Stimulated activated CD4-positive, alpha-beta T cell treated with anti-CD3 and anti-CD28 coated beads, Interleukin-1b, Interleukin-23, amount 100 ng/mL, for 1 hour (primary cell): ENCODE measurements at places on chromosomes 7 and 10.

- DNase-seq: no peak
Measured at GRCh38 chr7:55248526-55248925, 116.6 kb upstream of the LANCL2 start.

DNA sequence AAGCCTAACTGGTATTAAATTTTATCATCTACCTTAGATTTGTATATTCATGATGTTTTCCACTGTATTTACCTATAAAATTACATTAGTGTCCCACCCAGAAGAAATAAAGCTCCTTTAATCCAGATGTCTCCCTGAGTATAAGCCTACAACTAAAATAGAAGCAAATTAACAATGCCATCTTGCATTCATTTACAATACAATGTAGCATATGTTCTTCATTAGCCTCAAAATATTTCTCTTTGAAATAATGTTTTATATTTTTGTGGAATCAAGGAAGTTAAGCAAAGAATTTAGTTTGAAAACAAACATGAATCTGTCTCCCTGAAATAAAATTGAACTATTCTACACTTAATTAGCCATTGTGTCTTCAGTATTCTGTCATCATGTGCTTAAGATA lies 112.3 kb downstream of the CACNA2D1 start:
- no peak for DNase-seq

DNA sequence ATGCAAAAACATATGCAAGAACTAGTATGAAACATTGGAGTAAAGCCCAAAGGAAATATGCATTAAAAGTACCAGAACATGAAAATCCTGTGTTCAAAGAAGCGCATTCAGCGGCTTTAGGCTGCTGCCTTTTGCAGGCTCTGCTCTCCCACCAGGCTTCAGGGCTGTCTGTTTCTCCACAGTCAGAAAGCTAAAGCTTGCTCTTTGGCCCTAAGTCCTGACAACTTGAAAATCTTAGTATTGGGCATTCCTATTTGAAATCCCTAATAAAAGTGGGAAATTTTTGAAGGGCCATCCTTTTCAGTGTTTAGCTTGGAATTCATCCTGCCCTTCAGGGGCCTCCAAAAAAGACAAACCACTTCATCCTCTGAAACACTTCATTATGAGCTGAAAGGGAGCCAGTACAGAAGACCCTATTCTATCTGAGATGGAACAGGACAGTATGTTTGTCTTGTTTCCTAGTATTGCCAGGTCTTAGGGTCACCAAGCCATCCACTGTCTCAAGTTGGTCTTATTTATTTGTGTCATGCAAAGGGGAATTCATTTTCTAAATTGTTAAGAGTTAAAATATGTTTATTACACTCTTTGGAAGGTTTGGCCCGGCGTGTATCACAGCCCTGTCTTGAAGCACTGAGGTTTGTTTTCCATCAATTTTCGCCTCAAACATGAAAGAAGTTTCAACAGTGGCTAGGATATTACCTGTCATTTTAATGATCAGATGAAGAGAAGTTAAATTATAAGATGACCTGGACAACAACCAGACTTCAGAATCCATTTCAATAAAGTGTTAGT lies 326.3 kb upstream of the BMPER start:
- DNase-seq: no peak

DNA sequence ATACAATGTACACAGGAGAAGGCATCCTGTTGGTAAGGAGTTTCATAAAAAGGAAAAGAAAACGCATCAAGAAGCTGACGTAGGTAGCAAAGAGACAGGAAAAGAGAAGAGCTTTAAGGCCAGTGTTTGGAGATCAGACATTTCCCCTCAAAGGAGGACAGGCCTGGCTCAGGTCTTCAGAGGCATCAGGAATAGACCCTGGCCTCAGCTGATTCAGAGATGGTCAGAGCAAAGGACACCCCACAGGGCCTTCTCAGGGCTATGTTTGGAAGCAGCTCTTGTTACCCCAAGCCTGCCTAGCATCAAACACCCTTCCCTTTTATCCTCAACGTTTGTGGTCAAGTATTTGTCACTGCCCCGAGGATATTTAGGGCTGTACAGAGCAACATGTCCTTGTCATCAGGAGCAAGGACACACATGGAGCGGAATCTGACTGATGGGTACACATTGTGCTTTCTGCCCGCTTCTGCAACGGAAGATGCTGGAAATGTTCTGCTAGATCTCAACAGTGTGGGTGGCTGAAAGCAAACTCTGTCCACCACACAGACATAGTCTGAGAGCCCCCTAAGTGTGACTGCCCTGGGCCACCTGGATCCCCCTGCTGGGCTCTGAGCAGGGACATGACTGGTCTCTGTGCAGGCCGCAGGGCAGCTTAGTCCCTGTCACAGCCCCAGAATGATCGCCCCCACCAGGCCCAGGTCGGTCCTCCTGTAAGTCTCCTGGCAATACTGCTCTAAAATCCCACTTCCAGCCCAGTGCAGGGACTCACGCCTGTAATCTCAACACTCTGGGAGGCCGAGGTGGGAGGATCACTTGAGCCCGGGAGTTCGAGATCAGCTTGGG lies 1.0 kb upstream of the ZDHHC4 start:
- DNase-seq: no peak

DNA sequence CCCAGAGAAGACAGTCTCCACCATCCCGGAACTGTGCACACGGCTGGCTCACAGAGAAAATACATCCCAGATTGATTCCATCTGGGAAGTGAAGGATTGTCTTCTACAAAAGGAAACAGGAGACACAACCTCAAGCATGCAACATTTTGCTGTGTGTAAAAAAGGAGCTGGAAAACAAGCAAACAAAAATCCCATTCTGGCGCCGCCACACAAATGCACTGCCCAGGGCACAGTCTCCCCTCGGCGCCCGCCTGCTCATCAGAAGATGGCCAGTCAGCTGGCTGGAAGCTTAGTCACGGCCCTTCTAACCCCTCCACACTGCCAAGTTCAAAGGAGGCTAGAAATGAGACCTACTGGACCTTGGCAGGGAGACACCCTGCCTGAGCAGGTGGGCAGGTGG lies 14.1 kb upstream of the CYTH3 start:
- no peak for DNase-seq

- no peak for DNase-seq
Measured at GRCh38 chr10:47253030-47253637, 46.9 kb upstream of the GDF10 start.

DNA sequence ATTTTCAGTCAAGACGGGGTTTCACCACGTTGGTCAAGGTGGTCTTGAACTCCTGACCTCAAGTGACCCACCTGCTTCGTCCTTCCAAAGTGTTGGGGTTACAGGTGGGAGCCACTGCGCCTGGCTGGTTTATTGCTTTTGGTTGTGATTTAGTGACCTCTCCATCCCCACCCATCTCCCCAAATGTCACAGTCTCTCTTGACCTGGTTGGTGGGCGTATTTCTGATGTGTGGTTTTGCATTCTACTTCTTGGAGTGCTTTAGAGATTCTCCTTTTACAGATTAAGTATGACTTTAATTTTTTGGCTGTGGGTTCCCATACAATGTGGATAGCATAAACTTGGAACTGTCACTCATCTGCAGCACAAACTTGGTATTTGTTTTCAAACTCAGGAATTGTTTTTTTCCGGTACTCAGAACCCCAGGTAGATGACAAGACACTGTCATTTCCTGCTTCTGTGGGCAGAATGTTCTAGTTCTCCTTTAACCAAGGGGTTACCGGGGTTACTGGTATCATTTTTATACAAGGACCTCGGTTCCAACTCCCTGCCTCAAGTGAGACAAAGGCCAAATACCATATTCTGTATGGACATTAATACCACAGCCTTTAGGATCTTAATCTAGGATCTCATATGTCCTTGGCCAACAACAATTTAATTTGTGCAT lies 50.5 kb downstream of the MRC1 start:
- no peak for DNase-seq

DNA sequence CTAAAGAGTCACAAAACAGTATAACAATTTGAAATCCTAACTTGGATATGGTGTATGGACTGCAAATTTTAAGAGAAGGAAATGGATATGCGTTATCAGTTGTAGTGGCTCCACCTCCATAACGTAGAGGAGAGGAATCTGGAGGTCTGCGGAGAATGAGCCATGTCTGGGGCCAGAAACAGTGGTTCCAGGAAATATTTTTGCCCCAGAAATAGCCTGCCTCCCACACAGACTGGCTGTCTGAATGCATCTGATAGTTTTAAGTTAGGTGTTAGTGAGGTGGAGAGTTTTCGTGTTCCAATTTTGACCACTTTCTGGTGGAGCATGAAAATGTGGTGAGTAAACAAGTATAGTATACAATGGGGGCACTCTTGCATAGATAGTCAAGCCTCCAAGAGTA lies 1.6 kb downstream of the PHTF2 start:
- no peak for DNase-seq

GRCh38 chr7:127794551-127794950 lies 142.6 kb downstream of the SND1 start:
- no peak for DNase-seq

DNA sequence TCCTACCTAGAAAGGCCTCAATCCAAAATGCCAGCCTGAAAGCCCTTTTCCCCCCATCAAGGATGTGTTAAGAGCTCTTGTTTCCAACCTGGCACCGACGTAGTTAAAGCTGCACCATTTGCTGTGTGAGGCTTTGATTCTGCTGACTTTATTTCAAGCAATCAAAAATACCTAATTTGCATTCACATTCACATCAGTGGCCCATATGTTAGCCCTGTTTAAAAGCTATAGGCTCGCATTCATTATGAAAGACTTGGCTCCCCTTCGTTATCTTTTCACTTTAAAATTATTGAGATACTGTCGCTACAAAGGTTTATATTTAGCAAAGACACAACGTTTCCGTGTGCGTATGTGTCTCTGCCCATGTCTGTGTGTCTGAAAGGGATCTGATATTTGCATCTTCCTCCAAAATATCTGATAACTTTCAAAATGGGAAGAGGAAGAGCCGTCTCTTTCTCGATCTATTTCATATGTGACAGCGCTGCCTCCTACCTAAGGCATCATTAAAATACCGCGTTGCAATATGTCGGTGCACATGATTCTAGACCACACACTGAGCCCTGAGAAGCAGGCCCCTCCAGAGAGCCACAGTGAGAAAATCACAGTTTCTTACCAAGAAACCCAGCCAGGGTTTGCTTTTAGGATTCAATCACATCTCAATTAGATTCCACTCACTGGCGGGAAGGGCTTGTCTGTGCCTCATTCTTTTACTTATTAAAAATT lies 57.1 kb upstream of the ITPRID1 start:
- no peak for DNase-seq

DNA sequence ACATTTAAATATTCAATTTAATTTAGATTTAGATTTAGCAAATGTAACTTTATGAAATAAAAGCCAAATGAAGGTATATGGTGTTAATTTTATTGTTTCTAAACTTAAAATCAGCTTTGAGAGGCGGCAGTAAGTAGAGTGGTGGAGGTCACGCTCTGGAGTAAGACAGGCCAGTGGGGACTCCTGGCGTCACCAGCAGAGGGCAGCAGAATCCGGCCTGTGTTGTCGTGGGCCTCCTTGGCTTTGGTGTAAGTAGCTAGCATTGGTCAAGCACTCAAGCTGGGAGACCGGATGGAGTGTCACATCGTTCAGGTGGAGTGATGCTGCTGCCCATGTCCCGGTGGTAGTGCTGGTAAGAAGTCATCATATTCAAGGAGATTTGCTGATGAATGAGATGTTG lies 98.7 kb upstream of the DNAJB6 start:
- no peak for DNase-seq

- DNase-seq: no peak
Measured at GRCh38 chr7:68420342-68421192, 1177.7 kb upstream of the AUTS2 start.

DNA sequence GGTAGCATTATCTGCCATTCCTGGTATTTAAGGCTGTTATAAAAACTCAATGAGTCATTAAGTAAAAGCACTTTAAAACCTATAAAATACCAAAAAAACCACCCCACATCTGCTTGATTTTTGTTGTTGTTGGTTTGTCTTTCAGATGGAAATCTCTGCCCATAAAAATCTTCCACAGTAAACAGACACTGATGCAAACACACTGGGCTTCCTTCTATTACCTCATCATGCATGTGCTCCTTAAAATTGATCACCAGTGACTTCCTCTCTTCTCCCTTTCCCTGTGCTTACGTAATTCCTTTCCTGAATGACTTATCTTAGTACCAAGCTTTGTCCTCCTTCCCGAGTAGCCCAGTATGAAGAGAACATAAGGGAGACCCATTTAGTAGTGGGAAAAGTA lies 167.2 kb downstream of the EVX1 start:
- DNase-seq: no peak

DNA sequence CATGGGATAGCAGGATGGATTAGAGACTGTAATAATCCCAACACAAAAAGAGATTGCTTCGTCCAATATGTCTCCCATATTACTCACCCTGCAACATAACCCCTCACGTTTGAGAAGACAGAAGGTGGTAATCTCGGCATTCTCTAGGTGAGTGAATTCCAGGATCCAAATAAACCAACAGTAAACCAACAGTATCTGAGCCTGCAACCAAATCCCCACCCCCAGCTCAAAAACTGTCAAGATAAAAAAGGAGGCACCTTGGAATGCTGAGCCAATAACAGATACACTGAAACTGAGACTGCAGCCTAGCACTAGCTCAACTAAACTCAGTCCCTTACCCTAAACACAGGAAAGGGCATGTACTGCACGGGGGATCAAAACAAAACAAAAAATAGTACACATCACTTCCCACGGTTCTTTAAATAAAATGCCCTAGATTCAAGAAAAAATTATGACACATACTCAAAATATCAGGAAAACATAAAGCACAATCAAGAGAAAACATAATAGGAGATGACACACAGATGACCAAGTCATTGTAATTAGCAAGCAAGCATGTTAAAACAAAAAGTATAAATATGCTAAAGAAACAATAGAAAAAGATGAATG lies 28.0 kb downstream of the IPMK start:
- no peak for DNase-seq

- DNase-seq: no peak
Measured at GRCh38 chr10:52780391-52781155, 8.0 kb upstream of the MBL2 start.

DNA sequence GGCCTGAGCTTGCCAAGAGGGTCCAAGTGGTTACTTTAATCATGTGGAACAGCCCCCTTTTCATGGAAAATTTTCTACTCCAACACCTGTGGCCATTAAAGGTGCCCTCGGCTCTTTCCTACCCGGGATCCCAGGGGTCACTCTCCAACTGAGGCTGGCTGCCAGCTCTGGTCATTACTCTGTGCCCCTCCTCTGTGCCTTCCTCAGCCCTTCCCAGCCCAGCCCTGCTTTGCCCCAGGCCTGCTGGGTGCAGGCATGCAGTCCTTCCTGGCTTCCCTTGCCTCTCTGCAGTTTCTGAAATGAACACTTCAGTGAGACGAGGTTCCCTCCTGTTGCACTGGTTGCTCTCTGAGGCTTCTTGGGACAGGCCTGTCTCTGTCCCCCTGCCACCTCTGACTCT lies 951.1 kb upstream of the ZNF722 start:
- DNase-seq: no peak

GRCh38 chr7:1314908-1315450 lies 82.3 kb downstream of the UNCX start:
- DNase-seq: no peak

DNA sequence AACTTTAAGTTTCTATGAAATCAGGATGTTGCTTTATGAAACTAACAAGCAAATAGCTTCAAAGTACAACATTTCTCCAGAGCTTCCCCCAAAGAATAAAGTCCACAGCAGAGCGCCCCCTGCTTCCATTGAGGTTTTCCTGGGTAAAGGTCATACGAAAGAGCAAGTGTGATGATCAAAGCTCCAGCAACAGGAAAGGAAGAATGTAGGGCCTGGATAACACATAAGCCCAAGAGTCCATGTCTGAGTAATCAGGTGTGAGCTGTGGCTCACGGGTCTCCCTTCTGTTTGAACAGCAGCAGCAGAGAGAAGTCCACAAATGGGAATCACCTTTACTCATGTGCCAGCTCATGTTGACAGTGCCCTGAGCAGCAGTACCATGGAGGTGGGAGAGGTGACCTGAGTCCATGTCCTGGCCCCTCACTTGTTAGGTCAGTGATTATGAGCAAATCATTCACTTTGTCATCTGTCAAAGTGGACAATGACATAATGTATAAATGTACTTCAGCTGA lies 50.5 kb downstream of the MRPL32 start:
- no peak for DNase-seq
